ENCODE measurements at places on chromosomes 4 and X.

GRCh38 chrX:42533761-42534160 lies 244.2 kb downstream of the PPP1R2C start:
- no peak for DNase-seq

DNA sequence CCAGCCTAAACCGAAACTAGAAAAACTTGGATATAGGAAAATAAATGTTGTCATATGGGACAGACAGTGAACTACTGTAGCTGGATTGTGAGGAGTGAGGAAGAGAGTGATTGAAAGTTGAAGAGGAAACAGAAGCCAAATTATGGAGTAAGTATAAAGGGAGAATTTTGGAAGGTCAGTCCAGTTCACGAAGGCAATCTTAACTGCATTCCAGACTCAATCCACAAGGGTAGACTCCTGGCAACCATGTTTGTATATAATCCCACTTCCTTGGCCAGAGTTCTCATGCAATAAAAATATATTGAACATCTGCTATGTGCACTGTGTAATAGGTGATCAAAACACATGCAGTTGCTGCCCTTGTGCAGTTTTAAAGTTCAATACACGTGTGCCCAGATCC lies 58.6 kb upstream of the CAMK2D start:
- DNase-seq = no peak

DNA sequence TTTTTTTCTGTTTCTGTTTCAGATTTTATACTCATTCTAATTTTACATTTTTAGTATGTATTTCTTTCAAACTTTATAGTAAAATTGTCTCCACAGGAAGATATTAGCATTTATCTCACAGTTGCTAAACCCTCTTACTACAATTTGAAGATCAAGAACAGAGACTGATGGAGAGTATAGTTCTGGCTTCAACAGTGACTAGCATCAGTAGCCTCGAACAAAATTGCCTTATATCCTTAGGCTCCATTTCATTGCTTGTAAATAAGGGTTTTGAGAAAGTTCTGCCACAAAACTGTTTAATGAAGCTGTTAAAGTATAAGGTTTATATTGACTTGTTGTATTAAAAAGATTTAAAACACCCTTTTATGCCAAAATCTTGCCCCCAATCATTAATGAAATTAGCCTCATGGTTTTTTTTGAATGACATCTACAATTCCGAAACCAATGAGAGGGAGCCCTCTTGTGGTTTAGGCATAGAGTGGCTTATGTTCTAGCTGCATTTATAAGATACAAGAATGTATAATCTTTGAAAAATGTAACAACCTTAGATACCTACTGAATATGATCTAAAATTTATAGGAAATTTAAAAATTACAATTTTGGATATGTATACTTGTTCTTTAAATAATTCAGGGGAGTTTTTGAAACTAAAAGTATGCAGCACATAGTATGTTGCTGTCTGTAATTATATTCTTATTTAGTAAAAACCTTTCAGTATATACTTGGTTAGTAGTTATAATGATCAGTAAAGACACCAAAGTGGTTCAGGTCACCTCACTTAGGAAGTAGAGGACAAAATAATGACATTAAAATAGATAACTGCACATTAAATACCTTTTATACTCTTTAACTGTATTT lies 109.8 kb upstream of the HPGD start:
- no peak for DNase-seq

DNA sequence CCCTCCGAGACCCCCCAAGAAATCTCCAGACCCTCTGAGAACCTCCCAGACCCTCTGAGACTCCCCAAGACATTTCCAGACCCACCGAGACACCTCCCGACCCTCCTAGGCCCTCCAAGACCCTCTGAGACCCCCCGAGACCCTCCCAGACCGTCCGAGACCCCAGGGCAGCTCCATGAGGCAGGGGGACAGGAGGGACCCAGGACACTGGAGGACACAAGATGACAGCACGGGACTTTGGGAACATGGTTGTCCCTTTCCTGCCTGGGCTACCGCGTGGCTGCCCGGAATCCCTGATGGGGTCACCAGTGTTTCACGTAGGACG lies 10.3 kb downstream of the CTBP1 start:
- DNase-seq = no peak

- no peak for DNase-seq
Observed at GRCh38 chr4:26520728-26521450, 30.6 kb upstream of the CCKAR start.

DNA sequence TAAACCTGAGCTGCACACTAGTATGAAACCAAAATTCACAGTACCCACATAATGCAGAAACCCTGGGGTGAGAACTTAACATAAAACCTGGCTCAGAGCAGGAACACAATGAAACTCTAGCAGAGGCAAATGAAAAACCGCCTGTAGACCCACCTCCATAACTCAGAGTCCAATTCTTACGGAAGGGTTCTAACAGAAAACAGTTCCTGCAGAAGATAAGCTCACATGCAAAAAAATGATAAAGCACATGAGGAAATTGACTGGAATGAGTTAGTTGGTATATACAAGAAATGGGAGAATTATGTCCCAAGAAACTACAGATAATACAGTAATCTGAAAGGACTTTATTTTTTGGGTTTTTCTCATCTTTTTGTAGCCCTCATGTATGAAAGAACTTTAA lies 14.7 kb downstream of the RTL9 start:
- no peak for DNase-seq

DNA sequence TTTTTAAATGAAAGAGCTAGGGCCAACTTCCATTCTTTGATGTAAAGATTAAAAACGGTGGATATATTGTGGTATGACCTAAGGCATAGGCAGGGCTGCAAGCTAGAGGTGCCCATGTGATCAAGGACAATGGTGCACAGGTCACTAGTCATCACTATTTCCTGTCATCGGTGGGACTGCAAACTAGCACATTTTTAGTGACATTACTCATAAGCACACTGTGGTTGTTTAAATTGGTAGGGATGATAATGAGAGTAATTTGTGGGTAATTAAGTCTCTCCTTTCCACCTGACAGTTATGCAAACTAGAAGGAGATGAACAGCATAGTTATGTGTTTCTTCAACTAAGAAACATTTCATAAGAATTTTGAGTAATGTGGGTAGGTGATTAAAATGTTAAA lies 85.4 kb downstream of the GPRIN3 start:
- no peak for DNase-seq

GRCh38 chr4:41466249-41466648 lies 71.7 kb upstream of the LIMCH1 start:
- no peak for DNase-seq

DNA sequence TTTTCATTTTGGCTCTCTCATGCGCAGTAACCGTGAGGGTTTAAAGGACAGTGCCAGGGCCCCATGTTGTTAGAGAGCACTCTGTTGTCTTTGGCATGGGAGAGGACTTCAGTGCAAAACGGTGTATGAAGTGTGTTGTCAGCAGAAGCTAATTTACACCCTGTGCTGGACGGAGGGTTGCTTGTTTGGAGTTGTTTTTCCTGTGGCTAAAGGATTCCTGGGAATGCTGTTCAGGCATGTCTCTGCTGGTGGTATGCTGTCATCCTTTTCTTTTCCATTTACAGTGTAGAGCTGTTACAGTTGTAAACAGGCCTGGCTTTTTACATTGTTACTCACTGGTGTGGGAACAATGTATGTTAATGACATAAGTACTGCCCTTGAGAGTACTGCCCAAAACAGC lies 206.3 kb downstream of the CBR4 start:
- no peak for DNase-seq

- DNase-seq = no peak
Observed at GRCh38 chrX:95325185-95325584, 1359.5 kb upstream of the DIAPH2 start.

- DNase-seq = no peak
Observed at GRCh38 chr4:129668092-129668491, 572.1 kb downstream of the C4orf33 start.

- no peak for DNase-seq
Observed at GRCh38 chr4:38752372-38752940, 30.3 kb downstream of the TLR10 start.

- no peak for DNase-seq
Observed at GRCh38 chr4:20773144-20773997, 73.1 kb downstream of the PACRGL start.

DNA sequence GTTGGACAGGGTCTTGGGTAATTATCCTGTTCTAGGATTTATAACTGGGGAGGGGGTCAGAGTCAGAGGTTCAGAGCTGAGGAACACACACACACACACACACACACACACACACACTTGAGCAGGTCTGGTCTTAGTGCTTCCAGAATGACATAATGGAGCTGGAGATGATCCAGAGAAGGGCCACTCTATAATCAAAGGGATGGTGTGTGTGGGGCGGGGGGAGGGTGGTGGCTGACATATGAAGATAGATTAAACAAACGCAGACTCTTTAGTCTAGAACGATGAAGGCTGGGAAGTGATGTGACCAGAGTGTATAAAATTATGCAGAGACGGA lies 434 bp upstream of the TMEM255A start:
- no peak for DNase-seq

DNA sequence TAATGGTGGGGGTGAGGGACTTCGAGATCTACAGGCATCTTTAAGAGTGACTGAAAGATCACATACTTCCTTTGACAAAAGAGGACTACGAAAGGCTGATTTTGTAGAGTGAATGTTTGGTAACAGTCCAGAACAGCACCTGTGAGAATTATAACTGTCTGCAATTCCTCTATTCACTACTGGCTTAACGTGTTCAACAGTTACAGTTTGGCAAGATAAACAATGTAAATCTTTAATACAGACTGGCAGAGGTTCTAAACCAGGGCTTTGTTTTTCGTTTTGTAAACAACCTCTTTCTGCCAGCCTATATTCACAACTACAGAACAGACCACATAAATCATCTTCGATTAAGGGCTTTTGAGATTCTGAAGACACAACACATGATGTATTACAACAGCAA lies 66.9 kb downstream of the NCAPG start:
- DNase-seq = no peak

DNA sequence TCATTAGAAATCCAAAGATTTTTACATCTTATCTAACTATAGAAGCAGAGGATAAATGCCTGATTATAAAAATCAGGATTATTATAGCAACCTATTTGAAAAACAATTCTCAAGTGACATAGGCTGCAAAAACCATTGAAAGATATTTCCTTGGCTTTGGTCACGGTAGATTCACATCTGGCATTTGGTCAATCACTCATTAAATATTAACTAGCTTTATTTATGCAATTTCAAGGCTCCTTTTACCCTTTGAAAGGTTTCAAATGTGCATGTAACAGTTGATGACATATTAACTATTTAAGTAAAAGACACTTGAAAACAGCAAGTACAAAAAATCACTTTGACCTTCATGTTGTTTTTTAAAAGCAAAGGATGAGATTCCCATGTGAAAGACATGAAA lies 98.1 kb downstream of the MMRN1 start:
- no peak for DNase-seq

- no peak for DNase-seq
Observed at GRCh38 chr4:173466101-173466500, 63.9 kb downstream of the HAND2 start.

Data from activated CD8-positive, alpha-beta memory T cell treated with anti-CD3 and anti-CD28 coated beads for 1 hour (primary cell).